ENCODE measurements at places on chromosomes 7 and 10.

DNA sequence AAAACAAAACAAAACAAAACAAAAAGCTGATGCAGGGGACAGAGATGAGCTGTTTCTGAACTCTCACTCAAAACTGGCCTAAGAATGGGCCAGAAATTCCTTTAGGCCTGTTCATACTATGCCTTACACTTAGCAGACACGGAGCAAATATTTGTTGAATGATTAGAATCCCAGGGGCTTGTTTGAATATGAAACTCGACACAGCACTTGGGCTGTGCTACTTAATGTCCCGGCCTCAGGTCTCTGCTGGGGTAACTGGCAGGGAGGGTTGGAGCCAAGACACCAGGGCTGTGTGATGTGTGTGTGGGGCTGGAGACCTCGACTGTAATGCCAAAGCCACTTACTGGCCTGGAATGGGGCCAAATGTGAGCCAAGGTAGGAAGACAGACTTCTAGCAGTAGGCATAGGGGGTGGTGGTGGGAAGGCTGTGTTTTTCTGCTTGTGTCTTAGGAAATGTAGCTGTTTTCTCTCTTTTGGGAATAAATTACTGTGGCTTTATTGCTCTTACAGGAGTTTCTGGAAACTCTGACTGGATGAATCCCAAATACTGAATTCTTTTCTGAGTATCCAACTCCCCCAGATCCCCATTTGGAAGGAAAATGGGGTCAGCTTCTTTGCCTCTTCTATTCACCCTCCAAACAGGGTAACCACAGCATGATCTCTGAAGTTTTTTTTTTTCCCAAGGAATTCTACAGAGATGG is 66.7 kb downstream of the EMX2 start:
- no peak for DNase-seq

DNA sequence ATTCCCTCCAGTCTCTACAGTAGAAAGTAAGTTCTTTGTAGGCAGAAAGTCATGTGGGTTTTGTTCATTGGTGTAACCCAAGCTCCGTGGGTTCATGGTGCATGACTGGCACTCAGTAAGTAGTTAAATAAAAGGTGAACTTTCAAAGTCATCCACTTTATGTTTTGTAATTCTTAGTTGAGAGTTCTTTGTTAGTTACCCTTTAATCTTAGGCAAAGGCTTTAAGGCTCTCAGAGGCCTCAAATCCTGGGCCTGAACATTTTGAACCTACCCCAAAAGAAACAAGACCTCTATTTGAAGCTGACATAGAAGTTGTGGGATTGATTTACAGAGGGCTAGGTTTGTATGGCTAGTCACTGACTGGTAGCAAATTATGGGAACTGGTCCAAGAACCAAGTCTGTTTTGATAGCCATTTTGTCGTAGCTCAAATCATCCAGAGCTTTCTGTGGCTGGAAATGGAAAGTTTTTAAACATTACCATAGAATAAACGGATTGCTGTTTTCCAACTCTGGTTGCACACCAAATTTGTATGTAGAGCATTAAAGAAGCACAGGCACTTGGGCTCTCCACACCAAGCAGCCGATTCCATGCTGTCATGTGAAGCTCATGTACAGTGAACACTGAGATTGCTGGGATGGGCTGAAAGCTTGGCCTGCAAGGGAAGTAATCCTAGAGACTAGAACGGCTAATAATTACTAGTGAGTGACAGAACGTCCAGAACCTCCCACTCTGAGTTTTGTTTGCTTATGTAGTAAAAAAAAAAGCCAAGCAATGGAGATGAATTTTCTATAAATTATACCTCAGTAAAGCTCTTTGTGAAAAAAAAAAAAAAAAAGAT is 53.5 kb downstream of the DENND11 start:
- DNase-seq, result no peak

GRCh38 chr7:26612742-26613141 is 251.6 kb downstream of the SKAP2 start:
- DNase-seq, result no peak

GRCh38 chr10:129799942-129800341 is 164.1 kb downstream of the EBF3 start:
- no peak for DNase-seq

GRCh38 chr10:104339469-104340110 is 1.3 kb upstream of the ITPRIP start:
- peak; percentile 59 for DNase-seq

DNA sequence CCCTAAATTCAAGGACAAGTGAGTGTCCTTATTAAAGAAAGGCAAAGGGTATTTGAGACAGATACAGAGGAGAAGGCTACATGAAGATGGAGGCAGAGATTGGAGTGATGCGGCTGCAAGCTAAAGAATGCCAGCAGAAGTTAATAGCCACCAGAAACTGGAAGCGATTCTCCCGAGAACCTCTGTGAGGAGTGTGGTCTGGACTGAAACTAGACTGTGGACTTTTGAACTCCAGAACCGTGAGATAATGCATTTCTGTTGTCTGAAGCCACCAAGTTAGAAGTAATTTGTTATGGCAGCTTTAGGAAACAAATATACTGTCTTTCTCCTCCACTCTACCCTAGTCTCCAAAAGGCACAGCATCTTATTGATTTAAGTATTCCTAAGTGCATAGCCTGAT is 80.3 kb upstream of the CREB5 start:
- no peak for DNase-seq

DNA sequence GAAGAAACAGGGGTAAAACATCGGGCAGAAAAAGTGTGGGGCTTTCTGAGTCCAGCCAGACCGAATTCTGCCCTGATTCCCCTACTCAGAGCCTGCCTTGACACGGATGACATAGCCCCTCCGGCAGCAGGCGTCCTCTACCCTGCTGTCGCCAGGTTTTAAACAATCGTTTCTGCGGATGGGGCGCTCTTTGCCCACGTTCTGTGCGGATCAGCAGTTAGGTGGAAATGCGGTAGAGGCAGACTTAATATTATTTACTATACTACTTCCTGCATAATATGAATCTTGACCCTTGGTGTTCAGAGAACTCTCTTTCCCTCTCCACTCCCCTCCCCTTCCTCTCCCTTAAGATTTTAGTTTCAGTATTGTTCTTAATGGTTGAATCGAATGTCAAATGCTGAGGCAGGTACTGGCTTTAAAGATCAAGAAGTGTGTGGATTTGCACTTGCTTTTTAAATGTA is 2.4 kb downstream of the GATA3 start:
- DNase-seq, result peak; percentile 59

DNA sequence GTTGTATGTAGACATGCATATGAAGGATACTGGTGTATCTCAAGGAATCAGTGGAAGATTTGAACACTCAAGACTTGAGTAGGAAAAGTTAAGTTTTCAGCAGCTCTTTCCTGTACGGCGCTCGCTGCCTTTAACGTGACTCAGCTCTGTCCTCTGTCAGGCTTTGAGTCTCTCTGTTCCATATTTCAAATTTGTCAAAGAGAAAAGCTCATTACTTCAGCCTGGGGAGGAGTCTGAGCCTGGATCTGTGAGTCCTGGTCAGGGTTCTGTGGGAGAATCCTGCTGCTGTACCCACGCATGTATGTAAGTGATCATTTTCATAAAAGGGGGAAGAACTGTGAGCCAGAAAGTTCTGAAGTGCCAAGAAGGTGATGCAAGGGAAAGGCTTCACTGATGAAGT is 13.8 kb upstream of the MPP7 start:
- no peak for DNase-seq

GRCh38 chr10:95693071-95693667 is 558 bp downstream of the TCTN3 start:
- DNase-seq, result no peak

DNA sequence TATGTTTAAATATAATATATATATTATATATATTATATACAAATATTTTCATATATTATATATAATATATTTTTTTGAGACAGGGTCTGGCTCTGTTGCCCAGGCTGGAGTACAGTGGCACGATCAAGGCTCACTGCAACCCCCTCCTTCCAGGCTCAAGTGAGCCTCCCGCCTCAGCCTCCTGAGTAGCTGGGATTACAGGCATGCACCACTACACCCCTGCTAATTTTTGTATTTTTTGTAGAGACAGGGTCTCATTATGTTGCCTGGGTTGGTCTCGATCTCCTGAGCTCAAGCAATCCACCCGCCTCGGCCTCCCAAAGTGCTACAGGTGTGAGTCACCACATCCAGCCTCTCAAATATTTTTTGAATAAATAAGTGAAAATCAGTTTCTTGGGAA is 215.5 kb downstream of the GATA3 start:
- no peak for DNase-seq

DNA sequence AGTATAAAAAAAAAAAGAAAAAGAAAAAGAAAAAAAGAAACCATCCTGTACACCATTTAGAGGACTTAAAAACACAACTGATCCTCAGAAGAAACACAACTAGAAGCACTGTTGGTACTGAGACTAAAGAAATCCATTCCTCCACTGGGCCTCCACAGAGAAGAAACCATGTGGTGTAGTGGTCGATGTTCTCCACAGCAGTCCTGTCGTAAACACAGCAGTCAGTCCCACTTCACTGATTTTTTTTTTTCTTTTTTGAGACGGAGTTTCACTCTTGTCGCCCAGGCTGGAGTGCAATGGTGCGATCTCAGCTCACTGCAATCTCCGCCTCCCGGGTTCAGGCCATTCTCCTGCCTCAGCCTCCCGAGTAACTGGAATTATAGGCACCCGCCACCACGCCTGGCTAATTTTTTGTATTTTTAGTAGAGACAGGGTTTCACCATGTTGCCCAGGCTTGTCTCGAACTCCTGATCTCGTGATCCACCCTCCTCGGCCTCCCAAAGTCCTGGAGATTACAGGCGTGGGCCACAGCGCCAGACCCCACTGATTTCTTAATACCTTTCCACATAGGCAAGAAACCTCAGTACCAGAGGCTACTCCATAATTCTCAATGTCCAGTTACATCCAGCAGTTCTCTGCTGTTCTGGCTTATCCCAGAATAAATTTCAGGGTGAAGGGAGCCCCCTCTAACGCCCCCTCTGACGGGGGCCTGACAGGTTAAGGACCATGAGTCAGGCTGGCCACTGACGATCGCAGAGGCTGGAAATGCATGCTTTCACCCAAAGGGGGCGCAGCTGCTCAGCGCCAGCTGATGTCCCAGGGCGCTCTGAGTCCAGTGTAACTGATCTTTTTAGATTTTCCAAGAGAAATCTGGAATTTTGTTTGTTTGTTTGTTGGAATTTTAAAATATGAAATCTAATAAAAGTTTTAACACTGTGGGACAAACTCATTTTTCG is 24.8 kb upstream of the FFAR4 start:
- DNase-seq, result peak; percentile 44

- no peak for DNase-seq
These were observed 34.8 kb upstream of the SEPHS1 start for GRCh38 chr10:13382703-13383398.

- DNase-seq, result peak; percentile 76
These were observed 149.5 kb upstream of the SVIL start for GRCh38 chr10:29784175-29784773.

- peak; percentile 72 for DNase-seq
These were observed 154.3 kb downstream of the ZNF365 start for GRCh38 chr10:62528441-62528840.

Data from common myeloid progenitor, CD34-positive (primary cell).